ENCODE measurements at places on chromosomes 7 and 10.

DNA sequence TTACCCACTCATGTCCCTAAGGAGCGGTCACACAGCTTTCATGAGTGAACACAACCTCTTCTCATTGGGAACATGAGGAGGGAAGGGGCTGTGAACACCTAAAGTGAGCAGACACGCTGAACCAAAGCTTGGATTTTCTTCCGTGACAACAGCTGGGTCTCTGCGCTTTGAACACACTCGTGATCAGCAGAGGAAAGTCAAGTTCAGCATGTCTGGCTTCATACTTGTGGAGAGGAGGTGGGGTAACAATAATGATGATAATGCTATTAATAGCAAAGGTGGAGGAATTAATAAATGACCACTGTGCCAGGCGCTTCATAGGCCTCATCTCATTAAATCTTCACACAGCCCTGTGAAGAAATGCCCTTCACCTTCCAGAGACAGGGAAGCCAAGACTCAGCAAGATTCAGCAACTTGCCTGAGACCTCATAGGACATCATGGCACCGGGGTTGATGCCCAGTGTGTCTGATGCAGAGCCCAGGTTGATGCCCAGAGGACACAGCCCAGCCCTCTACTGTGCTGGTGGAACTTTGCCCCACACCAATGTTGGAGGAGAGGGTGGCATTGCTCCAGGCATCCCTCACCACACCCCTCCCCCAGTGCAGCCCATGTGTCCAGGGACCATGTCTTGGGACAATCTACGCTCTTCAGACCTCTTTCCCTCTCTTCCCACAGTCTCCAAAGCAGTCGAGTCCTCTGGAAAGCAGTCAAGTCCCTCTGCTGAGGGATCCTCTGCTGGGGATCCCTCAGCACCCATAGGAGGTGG is 40.6 kb downstream of the GSDME start:
- DNase-seq: no peak
- no peak overlapping the region for H3K4me3 ChIP-seq
- H3K27ac ChIP-seq: no peak overlapping the region
- H3K36me3 ChIP-seq: no peaks in the 10 kb centered on the region
- H3K27me3 ChIP-seq: peaks cover 15% of the 10 kb centered on the region

DNA sequence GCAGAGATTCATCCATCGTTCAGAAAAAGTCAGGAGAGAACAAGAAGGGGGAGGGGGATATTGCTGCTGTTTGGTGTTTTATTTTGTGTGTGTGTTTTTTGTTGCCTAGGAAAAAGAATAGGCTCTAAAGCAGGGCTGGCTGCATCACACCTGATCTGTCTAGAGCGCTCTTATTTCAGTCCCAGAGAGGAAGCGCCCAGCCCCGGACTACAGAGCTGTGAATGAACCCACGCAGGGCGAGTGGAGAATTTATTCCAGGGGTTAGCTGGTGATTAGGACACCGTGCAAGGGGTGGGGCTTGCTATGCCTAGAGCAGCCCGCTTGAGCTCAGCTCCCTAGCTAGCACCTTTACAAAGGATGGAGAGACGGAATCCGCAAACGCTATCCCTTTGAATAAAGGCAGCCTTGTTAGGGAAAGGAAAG is 621 bp upstream of the FAM13C start:
- H3K27ac ChIP-seq: no peak overlapping the region
- peaks cover 19% of the 10 kb centered on the region for H3K27me3 ChIP-seq
- no peak overlapping the region for H3K4me3 ChIP-seq
- H3K4me1 ChIP-seq: peaks cover 6% of the 10 kb centered on the region
- H3K36me3 ChIP-seq: no peaks in the 10 kb centered on the region
- DNase-seq: no peak

- no peak overlapping the region for H3K4me3 ChIP-seq
- no peak overlapping the region for H3K27ac ChIP-seq
- no peaks in the 10 kb centered on the region for H3K36me3 ChIP-seq
- DNase-seq: no peak
Observed at GRCh38 chr10:86218842-86219241, 147.8 kb downstream of the GRID1 start.

GRCh38 chr10:85003083-85003482 is 674.7 kb downstream of the CCSER2 start:
- no peaks in the 10 kb centered on the region for H3K36me3 ChIP-seq
- no peaks in the 10 kb centered on the region for H3K4me1 ChIP-seq
- no peaks in the 10 kb centered on the region for H3K27me3 ChIP-seq
- no peak overlapping the region for H3K27ac ChIP-seq
- H3K4me3 ChIP-seq: no peak overlapping the region

- DNase-seq: no peak
- H3K4me1 ChIP-seq: no peaks in the 10 kb centered on the region
- no peak overlapping the region for H3K27ac ChIP-seq
- H3K36me3 ChIP-seq: no peaks in the 10 kb centered on the region
- H3K27me3 ChIP-seq: no peaks in the 10 kb centered on the region
Observed at GRCh38 chr10:60414877-60415585, 25.4 kb upstream of the ANK3 start.

DNA sequence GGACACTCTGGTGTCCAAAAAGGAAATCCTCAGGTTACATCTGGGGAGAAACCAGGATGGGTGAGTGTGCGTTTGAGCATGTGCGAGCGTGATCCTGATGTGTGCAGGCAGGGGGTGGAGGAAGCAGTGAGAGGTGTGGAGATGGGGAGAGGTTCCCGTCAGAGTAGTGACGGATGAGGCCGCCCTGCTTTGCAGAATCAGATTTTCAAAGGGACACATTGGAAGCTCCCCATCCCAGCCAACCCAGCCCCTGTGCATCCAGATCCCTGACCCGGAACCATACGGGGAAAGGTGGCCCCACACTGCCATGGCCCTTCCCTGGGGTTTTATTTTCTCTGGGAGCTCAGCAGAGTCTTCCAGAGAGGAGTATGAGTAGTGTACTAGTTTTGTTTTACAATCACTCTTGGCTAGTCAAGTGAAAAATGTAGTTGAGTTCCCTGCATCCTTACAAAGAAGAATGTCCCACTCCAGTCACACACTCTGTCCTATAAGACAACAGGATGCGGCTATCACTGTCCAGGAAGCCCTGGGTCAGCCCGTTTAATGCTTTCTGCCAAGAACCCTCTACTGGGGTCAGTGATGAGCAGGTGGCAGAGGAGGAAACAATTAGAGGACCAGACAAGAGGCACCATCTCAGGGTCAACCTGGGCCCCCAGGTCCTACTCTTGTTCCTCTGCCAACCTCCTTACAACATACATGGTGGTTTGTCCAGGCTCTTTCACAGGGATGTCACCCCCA is 46.8 kb upstream of the PDLIM1 start:
- no peak overlapping the region for H3K27ac ChIP-seq
- H3K4me3 ChIP-seq: no peak overlapping the region
- H3K27me3 ChIP-seq: peaks cover 3% of the 10 kb centered on the region
- no peaks in the 10 kb centered on the region for H3K4me1 ChIP-seq
- no peaks in the 10 kb centered on the region for H3K36me3 ChIP-seq

DNA sequence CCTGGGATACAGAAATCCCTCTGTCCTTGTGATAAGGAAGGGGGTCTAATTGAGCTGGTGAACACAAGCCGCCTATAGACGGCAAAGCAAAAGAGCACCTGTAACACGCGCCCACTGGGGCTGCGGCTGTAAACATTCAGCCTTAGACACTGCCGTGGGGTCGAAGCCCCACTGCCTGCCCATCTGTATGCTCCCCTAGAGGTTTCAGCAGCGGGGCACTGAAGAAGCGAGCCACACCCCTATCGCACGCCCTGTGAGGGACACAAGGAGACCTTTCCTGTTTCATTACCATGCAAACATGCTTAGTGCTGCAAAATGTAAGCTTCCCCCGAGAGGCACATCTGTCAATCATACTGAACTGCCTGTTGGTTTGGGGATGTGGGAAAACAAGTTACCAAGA is 82.1 kb downstream of the NRP1 start:
- no peak overlapping the region for H3K27ac ChIP-seq
- H3K4me3 ChIP-seq: no peak overlapping the region
- peaks cover 25% of the 10 kb centered on the region for H3K27me3 ChIP-seq
- no peak for DNase-seq

DNA sequence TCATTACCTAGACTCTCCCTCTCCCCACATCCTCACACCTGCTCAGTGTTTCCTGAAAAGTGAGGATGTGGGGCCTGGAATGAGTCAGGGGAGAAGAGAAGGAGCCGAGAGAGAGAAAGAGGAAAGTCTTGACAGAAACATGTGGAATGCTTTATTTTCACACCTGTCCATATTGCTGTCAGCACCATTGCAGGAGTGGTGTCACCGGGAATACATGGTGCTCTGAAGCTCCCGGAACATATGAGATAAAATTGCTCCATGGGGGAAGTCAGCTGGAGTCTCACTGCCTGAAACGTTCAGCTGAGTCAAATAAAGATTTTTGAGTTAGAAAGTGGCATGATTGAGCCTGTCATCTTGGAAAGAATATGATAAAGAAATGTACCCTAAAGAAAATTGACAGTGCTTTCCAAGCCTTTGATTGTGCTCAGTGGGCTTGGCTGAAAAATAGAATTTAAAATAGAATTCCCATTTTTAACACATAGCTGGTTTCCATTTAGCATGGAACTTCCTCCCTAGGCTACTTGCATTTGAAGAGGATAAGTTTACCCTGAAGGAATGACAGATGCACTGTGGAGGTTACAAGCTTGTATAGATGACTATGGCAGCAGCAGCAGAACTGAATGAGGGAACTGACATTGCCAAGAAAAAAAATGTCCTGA is 182.4 kb downstream of the PCLO start:
- no peak overlapping the region for H3K4me3 ChIP-seq
- no peaks in the 10 kb centered on the region for H3K27me3 ChIP-seq
- H3K4me1 ChIP-seq: no peaks in the 10 kb centered on the region
- no peak for DNase-seq

GRCh38 chr10:62691336-62691735 is 113.2 kb upstream of the ADO start:
- H3K4me3 ChIP-seq: peak overlapping the region; percentile 41
- peaks cover 36% of the 10 kb centered on the region for H3K4me1 ChIP-seq
- H3K27me3 ChIP-seq: no peaks in the 10 kb centered on the region

DNA sequence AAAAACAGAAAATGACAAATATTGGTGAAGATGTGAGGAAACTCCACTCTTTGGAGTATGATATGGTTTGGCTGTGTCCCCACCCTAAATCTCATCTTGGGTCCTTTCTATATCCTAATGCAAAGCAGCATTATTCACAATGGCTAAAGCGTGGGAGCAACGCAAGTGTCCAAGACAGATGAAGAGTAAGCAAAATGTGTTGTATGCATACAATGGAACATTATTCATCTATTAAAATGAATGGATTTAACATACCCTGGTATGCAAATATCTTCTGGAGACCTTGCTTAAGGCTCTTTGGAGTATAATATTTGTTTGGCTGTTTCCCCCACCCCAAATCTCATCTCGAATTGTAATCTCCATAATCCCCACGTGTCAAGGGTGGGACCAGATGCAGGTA is 839.8 kb upstream of the POM121L12 start:
- H3K36me3 ChIP-seq: no peaks in the 10 kb centered on the region
- DNase-seq: no peak
- no peak overlapping the region for H3K4me3 ChIP-seq
- H3K27ac ChIP-seq: no peak overlapping the region
- H3K27me3 ChIP-seq: no peaks in the 10 kb centered on the region

GRCh38 chr10:45558425-45558824 is 114.1 kb downstream of the ZFAND4 start:
- no peak overlapping the region for H3K4me3 ChIP-seq
- H3K27ac ChIP-seq: peak overlapping the region; percentile 13
- peaks cover 32% of the 10 kb centered on the region for H3K4me1 ChIP-seq
- no peak for DNase-seq
